ENCODE measurements at places on chromosomes 7 and 10.

- DNase-seq: no peak
These were observed 36.3 kb downstream of the POT1 start for GRCh38 chr7:124893140-124893827.

GRCh38 chr7:129494041-129494440 lies 8.3 kb upstream of the SMKR1 start:
- DNase-seq: no peak

GRCh38 chr7:151507806-151508205 lies 11.9 kb downstream of the RHEB start:
- no peak for DNase-seq

GRCh38 chr7:38054199-38054598 lies 123.8 kb upstream of the STARD3NL start:
- DNase-seq: no peak

DNA sequence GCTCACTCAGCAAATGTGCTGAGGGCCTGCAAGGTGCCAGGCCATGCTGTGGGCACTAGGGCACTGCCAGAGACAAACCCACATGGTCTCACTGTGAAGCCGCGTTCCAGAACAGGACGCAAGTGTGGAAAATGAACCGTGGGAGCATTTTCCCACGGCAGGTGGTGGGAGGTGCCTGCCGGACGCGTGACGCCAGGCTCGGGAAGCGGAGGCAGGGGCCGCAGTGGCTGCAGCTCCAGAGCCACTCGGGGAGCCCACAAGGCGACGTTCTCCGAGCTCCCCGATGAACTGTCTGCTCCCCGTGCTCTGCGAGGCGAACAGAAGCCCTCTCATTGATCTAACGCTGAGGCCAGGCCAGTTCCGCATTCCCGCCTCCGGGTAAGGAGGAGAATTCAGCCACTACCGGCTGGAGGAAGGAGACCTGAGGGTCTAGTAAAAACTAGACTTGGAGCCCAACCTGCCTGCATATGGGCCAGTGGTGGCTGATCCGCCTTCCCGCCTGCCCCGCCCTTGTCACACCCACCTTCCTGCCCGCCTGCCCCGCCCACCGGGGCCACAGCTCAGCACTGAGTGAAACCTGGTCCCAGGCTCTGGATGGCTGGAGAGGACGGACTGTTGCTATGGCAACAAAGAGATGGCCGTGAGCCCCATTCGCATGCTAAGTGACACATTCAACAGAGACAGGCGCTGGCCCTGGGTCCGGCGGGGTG lies 13.1 kb downstream of the ADGRA1 start:
- DNase-seq: no peak

- no peak for DNase-seq
These were observed 171.8 kb downstream of the EGFR start for GRCh38 chr7:55190511-55191160.

GRCh38 chr7:135147899-135148721 lies at the start of gene TMEM140:
TMEM140 (plus strand) TSS chr7:135148072; CDS start chr7:135164442, 16,370 bp downstream.
- peak; percentile 83 for DNase-seq

- DNase-seq: no peak
These were observed 267.4 kb downstream of the RNLS start for GRCh38 chr10:88315755-88316154.

DNA sequence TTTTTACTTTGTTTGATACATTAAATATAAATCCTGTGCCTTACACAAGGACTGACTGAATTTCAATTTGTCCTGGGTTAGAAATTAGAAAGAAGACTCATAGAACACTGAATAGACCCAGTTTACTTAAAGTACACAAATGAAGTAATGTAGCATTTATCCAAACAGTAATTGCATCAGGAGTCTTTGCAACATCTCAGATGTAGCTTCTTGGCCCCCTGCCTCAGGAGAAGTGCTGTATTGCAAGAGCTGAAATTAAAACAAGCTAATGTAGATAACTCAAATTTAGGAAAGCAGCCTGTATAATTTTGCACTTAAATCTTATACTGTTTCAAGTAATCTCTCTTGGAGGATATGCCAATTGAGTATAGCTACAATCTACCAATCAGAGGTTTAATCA lies 54.3 kb upstream of the KCND2 start:
- no peak for DNase-seq

GRCh38 chr7:620056-620455 lies 100.4 kb upstream of the PDGFA start:
- DNase-seq: no peak

DNA sequence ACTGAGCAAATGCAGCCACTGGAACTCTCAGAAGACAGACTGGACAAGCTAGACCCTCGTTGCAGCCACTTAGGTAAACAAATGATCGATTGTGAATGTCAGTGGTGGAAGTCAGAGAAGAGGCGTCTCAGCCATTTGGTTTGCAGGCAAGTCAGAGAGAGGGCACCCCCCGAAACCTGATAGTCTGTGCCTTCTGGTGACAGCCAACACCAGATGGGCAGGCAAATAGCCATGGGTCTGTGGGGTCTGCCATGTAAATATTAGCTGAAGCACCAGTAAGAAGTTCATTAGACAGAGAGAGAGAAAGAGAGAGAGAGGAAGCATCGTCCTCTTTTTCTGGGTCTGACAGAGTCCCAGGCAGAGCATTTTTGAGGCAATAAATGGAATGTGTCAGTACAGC lies 5.4 kb downstream of the PPP1R17 start:
- DNase-seq: no peak

DNA sequence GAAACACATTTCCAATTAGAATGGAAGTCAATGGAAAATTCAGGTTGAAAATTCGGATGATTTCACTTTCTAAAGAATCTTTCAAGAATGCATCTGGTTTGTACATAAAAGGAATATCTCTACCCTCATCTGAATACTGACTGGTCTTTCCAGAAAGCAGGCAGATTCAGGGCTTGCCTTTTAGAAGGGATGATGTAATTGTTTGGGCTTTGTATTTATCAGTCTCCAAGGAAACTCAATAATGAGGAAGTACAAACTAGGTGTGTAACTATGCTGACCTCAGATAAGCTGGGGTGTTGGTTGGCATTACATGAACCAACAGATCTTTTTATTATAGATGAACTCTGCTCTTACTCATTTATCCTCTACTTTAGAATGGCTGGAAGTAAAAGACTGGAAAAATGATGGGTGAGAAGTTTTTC lies 24.1 kb downstream of the PDLIM1 start:
- DNase-seq: peak; percentile 34

DNA sequence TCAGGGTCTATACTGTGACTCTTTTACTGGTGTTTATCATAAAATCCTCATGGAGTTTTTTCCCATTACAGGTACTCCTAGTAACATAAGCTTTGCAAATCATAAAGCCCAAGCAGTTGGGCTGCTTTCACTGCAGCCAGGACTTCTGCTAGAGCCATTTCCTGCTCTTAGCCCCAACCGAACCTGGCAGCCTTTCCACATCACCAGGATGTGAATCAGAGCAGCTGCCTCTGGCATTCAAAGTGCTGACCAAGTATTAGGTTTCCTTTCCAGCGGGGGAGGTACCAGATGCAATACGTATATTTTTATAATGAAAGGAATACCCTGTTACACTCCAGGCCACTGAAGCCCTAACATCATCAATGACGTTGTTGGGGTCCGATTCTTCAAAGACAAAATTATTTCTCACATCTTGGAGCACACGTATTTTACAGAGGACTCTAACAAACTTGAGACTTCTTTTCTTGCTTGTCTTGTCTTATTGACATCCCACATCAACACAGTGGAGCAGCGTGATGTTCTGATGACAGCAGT lies 3.6 kb upstream of the HTR5A start:
- DNase-seq: no peak

GRCh38 chr7:92723943-92724342 lies 112.4 kb downstream of the CDK6 start:
- DNase-seq: no peak

GRCh38 chr7:48098846-48099245 lies 9.8 kb downstream of the UPP1 start:
- no peak for DNase-seq

DNA sequence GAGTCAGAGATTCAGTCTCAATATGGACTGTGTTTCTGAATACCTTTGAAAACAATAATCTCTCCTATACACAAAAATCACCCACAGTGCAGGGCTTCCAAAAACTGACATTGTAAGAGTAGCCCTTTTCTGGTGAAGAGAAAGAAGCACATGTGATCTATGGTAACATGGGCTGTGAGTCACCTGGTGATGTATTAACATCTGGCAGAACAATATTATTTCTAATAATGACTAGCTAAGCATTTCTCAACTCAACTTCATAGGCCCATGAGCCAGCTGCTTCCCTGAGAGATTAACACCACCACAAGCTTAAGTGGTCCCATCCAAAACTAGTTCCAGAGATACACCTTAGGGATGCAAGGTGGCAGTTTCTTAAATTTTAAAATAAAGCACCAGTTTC lies 331.0 kb upstream of the NRP1 start:
- no peak for DNase-seq

- no peak for DNase-seq
These were observed 193.5 kb upstream of the SP8 start for GRCh38 chr7:20980232-20980631.

- DNase-seq: no peak
These were observed 71.0 kb downstream of the NRP1 start for GRCh38 chr10:33263453-33263852.

Measured in CD4-positive, alpha-beta T cell treated with Interleukin-4 for 1 hour (primary cell).